ENCODE measurements at places on chromosomes 4 and X. TPM values are rescaled to one million over a fixed set of nuclear protein-coding genes. Genes with fewer than 3 reads are reported as not detected.

DNA sequence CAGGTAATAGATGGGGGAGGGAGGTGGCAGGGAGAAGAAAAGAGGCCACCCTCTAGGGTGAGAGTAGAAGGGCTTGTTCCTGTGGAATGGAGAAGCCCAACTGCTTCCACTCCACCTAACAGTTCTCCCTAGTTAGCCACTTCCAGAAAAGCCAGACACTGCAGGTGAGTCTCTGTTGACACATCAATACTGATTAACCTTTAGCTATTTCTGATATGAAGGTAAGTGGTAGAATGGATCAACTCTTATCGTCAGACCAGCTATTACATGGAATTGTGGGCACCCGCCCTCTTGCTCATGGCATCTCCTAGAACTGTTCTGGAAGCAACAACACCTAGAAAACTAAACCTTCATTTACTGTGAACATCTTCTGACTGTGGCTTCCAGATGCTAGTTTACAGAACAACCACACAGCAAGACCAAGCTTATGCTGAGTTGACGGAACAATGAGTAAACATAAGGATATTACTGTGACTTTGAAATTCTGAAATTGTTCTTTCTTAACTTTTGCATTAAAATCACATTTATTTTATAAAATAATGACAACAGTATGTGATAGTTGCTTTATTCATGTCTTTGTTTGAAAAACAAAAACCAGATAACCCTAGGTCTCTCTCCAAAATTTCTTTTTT lies 44.7 kb downstream of the ANXA3 start:
- no peak overlapping the region for H3K4me3 ChIP-seq
- no peaks in the 10 kb centered on the region for H3K27me3 ChIP-seq
- no peaks in the 10 kb centered on the region for H3K4me1 ChIP-seq
- no peak for DNase-seq
- H3K27ac ChIP-seq, result no peak overlapping the region

- no peak overlapping the region for H3K4me3 ChIP-seq
- no peak overlapping the region for H3K27ac ChIP-seq
- no peaks in the 10 kb centered on the region for H3K36me3 ChIP-seq
- DNase-seq, result no peak
Observed at GRCh38 chr4:100736641-100737451, 219.0 kb upstream of the EMCN start.

DNA sequence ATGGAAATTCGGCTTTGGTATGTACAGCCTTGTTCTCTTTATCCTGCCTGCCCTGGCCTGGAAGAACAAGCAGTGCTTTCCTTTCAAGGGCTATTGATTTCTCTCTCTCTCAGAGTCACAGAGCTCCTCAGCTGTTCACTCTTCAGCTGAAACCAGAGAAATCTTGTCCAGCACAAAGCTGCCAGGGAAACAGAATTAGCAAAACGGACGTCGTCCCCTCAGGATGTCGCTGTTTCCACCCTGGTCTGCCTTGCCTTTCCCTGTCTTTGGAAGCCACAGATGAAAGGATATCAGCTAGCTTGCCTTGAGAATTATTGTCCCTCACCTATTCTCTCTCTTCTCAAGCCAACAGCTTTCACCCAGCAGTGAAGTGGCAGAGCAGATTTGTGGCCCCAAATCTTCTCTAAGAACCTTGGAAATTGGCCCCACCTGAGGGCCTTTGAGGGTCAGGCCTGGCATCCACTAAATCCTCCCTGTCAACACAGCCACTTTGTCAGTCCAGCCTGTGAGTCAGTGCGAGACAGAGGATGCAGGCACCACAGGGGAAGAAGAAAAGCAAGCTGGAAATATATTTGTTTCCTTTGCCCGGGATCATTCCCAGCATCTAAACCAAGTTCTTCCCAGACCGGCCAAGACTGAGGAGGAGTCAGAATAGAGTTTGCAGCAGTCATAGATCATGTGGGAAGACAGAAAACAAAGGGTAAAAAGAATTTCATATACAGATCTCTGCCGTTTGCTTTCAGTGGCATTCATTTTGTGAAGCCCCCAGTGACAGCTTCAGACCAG lies 63.8 kb upstream of the MTM1 start:
- DNase-seq, result no peak
- no peaks in the 10 kb centered on the region for H3K27me3 ChIP-seq

GRCh38 chr4:8912506-8912905 lies 40.9 kb upstream of the HMX1 start:
- H3K36me3 ChIP-seq, result no peaks in the 10 kb centered on the region
- no peaks in the 10 kb centered on the region for H3K4me1 ChIP-seq
- H3K4me3 ChIP-seq, result no peak overlapping the region

DNA sequence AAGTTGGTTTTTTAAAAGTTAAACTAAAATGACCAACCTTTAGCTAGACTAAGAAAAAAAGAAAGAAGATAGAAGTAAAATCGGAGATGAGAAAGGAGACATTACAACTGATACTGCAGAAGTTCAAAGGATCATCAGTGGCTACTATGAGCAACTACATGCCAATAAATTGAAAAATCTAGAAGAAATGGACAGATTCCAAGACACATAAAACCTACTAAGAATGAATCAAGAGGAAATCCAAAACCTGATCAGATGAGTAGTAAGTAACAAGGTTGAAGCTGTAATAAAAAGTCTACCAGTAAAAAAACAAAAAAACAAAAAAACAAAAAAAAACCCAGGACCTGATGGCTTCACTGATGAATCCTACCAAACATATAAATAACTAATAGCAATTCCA lies 16.1 kb downstream of the IQCM start:
- no peaks in the 10 kb centered on the region for H3K36me3 ChIP-seq
- no peak for DNase-seq
- H3K4me3 ChIP-seq, result no peak overlapping the region

The ALB gene
- total RNA-seq, result 2.3 TPM

- H3K27me3 ChIP-seq, result peaks cover 13% of the 10 kb centered on the region
- no peaks in the 10 kb centered on the region for H3K36me3 ChIP-seq
- H3K4me1 ChIP-seq, result no peaks in the 10 kb centered on the region
- DNase-seq, result no peak
- H3K4me3 ChIP-seq, result no peak overlapping the region
Observed at GRCh38 chrX:794311-794710, 163.7 kb downstream of the SHOX start.

DNA sequence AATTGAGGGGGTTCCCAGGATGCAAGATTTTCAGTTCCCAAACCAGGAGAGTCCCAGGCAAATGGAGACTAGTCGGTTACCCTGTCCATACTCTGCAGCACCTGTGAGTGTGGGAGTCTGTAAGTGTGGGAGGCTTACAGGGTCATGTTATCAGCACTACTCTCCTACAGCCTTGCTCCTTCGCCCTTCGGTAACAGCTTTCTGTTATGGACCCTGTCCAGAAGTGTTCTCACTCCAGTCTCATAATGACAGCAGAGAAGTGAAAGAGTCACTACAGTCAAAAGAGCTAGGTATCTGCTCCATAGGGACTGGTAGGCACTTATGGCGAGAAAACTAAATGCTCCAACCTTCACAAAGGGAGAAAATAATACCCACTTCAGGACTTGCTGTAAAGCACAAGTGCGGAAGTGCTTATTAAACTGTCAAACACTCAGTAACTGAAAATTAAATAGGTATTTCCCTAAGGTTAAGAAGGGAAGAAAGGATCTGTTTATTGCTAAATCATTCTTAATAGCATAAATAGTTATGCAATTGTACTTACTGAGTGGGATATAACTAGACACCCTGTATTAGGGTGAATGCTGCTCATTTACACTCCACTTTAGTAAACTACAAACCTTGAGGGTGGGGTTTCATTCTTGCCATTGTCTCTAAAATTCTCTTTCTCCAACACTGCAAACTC lies 2.7 kb upstream of the ADH7 start:
- no peak overlapping the region for H3K4me3 ChIP-seq
- H3K36me3 ChIP-seq, result no peaks in the 10 kb centered on the region
- peak overlapping the region; percentile 25 for H3K27ac ChIP-seq

The C4orf46 gene
- total RNA-seq, result 4.0 TPM

- no peaks in the 10 kb centered on the region for H3K27me3 ChIP-seq
- peak within 1 kb of the TSS; percentile 88 for H3K27ac ChIP-seq
- H3K4me3 ChIP-seq, result peak within 1 kb of the TSS; percentile 88
- peaks cover 23% of the 10 kb centered on the region for H3K36me3 ChIP-seq
Observed at GRCh38 chr4:77156912-77157858, at the start of gene CCNG2. Gene CCNG2 (plus strand): TSS chr4:77157207. CDS start chr4:77158533, 1,326 bp downstream.

GRCh38 chr4:108244606-108245005 lies 75.9 kb upstream of the LEF1 start:
- no peaks in the 10 kb centered on the region for H3K27me3 ChIP-seq
- H3K27ac ChIP-seq, result no peak overlapping the region
- no peaks in the 10 kb centered on the region for H3K4me1 ChIP-seq
- H3K36me3 ChIP-seq, result no peaks in the 10 kb centered on the region
- H3K4me3 ChIP-seq, result no peak overlapping the region
- DNase-seq, result no peak

DNA sequence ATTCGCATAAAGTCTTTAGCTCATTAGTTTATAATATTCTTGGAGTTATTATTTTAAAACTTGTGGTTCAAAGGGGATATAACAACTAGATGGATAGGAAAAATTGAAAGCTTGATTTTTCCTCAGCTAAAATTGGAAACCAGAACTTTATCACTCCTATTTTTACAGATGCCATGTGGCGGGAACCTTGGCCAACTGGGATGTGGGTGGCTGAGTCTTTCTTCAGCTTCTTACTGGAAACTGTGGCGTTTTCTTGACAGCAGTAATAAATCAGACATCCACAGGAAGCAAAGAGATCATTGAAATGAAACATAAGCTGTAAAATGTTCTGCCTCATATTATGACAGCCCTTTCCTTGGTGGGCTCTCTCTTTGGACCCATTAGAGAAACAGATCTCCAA lies 84.1 kb downstream of the SPATA18 start:
- no peak overlapping the region for H3K27ac ChIP-seq
- no peaks in the 10 kb centered on the region for H3K27me3 ChIP-seq
- H3K36me3 ChIP-seq, result no peaks in the 10 kb centered on the region
- no peak for DNase-seq
- no peak overlapping the region for H3K4me3 ChIP-seq

The SLC49A3 gene
- 31.5 TPM for total RNA-seq

DNA sequence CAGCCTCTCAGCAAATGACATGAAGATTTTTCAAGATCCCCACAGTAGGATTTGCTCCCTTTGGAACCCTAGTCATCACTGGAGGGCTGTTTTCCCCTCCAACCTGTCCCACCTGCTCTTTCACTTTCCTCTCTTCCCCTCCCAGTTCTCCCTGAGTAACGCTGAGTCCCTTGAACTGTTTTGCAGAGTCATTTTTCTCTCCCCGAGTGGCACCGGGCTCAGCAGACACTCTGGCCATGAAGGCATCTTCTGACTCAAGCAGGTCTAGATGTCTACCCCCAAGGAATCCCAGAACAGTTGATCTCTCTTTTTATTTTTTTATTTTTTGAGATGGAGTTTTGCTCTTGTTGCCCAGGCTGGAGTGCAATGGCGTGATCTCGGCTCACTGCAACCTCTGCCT lies 52.2 kb downstream of the HTRA3 start:
- DNase-seq, result no peak
- no peak overlapping the region for H3K4me3 ChIP-seq
- H3K4me1 ChIP-seq, result peaks cover 10% of the 10 kb centered on the region
- no peaks in the 10 kb centered on the region for H3K36me3 ChIP-seq

DNA sequence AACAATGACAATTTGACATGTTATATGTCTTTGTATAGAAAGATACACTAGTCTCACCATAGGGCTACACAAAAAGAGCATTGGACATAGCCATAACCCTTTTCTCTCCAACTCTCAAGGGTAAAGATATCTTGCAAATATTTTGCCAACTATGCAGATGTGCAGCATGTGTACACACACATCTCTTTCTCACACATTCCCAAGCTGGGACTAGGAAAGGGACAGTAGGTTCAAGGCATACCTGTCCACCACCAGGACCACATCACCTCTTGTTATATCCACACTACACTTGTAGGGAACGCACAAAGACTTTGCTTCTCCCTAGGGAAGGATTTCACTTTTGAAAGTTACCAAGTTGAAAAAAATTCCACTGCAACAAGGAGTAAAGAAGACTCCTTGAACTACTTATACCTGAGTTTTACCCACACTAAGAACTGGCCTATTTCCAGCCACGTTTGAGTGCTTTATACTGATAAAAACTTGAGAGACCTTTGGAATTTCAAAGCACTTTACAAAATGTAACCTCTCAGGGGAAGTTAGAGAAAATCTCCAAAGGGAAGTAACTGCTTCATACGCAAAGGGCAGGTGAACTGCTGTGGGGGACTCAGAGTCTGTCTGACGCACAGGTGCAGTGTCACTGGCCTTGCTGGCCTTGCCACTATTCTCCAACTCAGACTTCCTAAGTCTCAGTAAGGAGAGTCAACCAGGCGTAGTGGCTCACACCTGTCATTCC lies 36.9 kb downstream of the NR3C2 start:
- H3K4me3 ChIP-seq, result no peak overlapping the region
- peak overlapping the region; percentile 40 for H3K27ac ChIP-seq
- no peaks in the 10 kb centered on the region for H3K27me3 ChIP-seq
- H3K4me1 ChIP-seq, result no peaks in the 10 kb centered on the region

DNA sequence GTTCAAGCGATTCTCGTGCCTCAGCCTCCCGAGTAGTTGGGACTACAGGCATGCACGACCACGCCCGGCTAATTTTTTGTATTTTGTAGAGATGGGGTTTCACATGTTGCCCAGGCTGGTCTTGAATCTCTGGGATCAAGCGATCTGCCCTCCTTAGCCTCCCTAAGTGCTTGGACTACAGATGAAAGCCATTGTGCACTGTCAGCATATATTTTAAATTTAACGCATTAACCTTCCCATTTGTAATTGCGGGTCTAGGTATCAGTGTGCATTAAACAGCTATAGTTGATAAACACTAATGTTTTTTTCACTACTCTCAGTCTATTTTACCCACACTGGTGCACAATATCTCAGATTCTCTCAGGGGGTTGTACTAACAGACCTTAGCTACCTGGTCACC lies 1930.8 kb downstream of the C4orf33 start:
- H3K27ac ChIP-seq, result no peak overlapping the region
- H3K4me3 ChIP-seq, result no peak overlapping the region
- H3K4me1 ChIP-seq, result no peaks in the 10 kb centered on the region
- no peak for DNase-seq

GRCh38 chr4:23484689-23485088 lies 405.2 kb downstream of the PPARGC1A start:
- H3K4me1 ChIP-seq, result no peaks in the 10 kb centered on the region
- no peak overlapping the region for H3K27ac ChIP-seq
- H3K36me3 ChIP-seq, result no peaks in the 10 kb centered on the region

The AADAT gene
- total RNA-seq, result 4.9 TPM

GRCh38 chrX:103773445-103773844 lies 3.2 kb upstream of the PLP1 start:
- DNase-seq, result no peak
- no peak overlapping the region for H3K27ac ChIP-seq
- H3K4me3 ChIP-seq, result no peak overlapping the region
- H3K36me3 ChIP-seq, result no peaks in the 10 kb centered on the region

- no peaks in the 10 kb centered on the region for H3K27me3 ChIP-seq
- H3K4me1 ChIP-seq, result no peaks in the 10 kb centered on the region
Observed at GRCh38 chrX:155715141-155715540, 102.4 kb upstream of the TMLHE start.

DNA sequence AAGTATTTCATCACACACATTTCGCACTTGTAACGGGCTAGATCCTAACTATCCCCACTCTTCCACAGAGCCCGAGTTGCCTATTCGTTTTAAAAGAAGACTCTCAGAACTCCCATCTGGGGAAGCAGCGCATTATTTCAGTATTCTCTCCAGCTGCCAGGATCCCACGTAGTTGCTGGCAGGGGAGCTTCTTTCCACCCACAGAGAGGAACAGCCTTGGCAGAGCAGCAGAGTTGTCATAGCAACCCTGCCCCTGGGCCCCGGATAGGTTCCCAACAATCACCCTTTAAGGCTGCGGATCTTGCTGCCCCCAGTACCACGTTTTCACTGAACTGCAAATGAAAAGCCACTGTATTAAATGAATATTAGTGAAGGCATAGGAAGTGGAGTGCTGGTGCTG lies 106.7 kb downstream of the GPM6A start:
- H3K27me3 ChIP-seq, result no peaks in the 10 kb centered on the region
- DNase-seq, result no peak
- no peaks in the 10 kb centered on the region for H3K36me3 ChIP-seq
- H3K4me3 ChIP-seq, result no peak overlapping the region
